ENCODE measurements at places on chromosomes 3 and 15.

DNA sequence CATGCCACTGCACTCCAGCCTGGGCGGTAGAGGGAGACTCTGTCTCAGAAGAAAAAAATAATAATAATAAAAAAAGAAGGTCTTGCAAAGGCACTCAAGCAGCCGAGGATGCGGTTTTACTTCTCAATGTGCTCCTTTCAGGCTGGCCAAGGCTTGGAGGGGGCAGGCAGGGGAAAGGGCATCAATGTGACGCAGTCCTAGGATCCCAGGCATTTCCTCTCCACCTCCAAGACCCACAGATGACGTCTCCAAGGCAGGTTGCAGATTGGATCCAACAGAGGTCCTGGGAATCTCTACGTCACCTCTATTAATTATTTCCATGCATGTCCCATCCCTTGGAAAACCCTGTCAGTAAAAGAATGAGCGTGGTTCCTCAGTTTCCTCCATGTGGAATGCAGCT, 56.2 kb downstream of the FAM43A start:
- no peak for DNase-seq

GRCh38 chr15:35529784-35530183, 16.2 kb downstream of the DPH6 start:
- DNase-seq, result no peak

GRCh38 chr3:105499961-105500360, 133.3 kb downstream of the ALCAM start:
- no peak for DNase-seq

GRCh38 chr3:99394831-99395778, 243.3 kb upstream of the COL8A1 start:
- DNase-seq, result no peak

DNA sequence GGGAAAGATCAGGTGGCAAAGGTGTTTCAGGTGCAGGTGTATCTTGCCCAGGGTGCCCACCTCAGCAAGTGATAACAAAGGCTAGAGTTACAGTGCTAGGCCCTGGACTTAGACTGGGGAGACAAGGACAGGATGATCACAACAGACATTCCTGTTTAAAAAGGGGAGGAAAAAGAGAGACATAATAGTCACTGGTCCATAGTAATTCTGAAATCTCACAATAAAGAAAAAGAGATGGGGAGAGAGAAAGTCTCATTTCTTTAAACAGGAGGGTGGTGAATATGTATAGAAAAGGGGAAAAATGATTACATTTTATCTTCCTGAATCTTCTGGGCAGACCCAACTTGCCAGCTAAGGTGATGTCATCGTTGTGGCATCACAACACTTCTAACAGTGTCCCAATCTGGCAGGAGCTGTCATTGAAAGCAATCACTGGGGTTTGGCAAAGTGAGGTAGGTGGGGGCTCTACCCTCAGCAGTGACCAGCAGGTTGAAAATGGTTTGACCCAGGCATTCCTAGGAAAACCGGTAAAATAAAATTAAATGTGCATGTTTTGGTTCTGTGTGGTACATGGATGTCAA, 99.5 kb downstream of the ZNF621 start:
- no peak for DNase-seq

DNA sequence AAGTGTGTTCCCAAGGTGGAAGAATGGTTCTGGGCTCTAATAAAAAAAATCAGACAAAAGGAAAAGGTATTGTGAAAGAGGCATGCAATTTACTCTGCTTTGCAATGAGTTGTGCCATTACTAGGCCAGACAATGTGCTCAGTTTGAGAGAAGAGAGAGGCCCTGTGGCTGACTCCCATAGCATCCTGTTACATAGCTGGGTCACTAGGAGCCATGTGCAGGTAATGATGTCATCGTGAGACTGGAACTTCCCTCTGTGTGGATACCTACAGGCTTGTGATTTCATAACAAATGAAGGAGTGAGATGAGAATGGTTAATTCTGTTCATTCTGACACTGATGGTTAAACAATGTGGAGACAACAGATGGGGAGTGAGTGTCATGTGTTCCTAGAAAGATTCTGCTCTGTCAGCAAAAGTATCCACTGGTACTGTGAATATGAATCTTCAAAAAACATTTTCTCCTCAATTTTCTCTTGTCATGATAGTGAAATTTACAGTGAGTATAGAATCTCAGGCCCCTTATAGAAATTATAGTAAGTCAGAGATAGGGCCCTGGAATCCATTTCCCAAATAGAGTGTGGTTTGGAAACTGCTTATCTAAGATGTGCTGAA, 648.7 kb upstream of the DPPA4 start:
- no peak for DNase-seq

GRCh38 chr3:67384016-67384415, 270.4 kb downstream of the SUCLG2 start:
- no peak for DNase-seq

Data from stimulated activated CD8-positive, alpha-beta memory T cell treated with anti-CD3 and anti-CD28 coated beads, Interleukin-4, amount 100 ng/mL, for 4 hours (primary cell).